ENCODE measurements at places on chromosomes 7 and 10.

- DNase-seq: no peak
These were observed 30.2 kb upstream of the PDE1C start for GRCh38 chr7:32100407-32100907.

- DNase-seq: no peak
These were observed 7.4 kb downstream of the IGF2BP3 start for GRCh38 chr7:23462846-23463245.

- no peak for DNase-seq
These were observed 11.2 kb upstream of the GSTK1 start for GRCh38 chr7:143252006-143252405.

- DNase-seq: no peak
These were observed 184.5 kb upstream of the DKK1 start for GRCh38 chr10:52129410-52130178.

DNA sequence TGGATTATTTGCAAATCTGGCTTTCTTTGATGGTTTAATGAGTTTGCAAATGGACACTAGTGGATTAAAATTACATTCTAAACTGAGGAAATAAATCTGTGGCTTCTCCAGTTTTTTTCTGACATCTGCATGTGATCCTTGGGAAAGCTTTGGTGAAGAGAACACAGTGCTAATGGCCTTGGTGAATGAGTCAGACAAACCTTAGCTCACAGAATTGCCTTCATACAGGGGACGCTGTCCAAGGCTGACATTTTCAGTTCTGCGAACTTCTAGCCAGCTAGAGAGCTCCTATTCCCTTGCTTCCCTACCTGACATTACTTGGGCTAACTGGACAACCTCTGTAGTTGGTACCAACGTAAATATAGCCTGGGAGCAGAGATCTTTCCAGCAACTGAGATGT lies 21.2 kb downstream of the BMPER start:
- DNase-seq: no peak

- DNase-seq: no peak
These were observed 29.9 kb downstream of the PPP1R3C start for GRCh38 chr10:91602868-91603568.

DNA sequence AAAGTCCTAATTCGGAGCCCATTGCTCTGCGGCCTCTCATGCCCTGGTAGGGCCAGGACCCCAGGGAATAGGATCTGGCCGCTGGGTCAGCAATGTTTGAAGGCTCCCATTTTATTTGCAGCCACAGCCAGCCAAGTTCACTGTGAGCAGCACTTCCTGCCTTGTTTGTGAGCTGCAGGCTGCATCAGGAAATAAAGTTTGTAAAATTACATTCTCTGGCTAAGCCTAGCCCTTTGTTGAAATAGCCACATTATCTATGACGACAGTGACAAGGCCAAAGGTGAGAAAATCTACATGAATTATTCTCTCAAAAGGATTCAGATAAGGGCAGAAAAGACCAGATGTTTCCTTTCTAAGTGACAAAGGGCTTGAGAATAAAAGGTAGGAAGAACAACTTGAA lies 23.7 kb upstream of the ITGB1 start:
- no peak for DNase-seq

DNA sequence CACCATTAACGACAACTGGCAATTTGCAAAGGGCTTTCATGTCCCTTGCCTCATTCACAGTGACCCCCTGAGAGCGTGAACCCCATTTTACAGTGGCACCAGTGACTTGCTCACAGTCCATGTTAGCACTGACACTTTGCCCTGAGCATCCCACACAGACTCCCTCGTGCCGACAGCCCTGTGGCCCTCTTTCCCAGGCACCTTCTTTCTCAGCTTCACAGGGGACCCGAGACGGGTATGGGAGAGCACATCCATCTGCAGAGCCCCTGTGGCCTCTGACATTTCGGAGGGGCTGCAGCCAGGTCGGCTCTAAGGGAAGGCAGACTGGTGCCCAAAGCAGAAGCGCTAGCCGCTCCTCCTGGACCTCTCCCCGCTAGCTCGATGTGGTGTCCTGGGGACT lies 10.8 kb downstream of the LOXL4 start:
- DNase-seq: no peak

DNA sequence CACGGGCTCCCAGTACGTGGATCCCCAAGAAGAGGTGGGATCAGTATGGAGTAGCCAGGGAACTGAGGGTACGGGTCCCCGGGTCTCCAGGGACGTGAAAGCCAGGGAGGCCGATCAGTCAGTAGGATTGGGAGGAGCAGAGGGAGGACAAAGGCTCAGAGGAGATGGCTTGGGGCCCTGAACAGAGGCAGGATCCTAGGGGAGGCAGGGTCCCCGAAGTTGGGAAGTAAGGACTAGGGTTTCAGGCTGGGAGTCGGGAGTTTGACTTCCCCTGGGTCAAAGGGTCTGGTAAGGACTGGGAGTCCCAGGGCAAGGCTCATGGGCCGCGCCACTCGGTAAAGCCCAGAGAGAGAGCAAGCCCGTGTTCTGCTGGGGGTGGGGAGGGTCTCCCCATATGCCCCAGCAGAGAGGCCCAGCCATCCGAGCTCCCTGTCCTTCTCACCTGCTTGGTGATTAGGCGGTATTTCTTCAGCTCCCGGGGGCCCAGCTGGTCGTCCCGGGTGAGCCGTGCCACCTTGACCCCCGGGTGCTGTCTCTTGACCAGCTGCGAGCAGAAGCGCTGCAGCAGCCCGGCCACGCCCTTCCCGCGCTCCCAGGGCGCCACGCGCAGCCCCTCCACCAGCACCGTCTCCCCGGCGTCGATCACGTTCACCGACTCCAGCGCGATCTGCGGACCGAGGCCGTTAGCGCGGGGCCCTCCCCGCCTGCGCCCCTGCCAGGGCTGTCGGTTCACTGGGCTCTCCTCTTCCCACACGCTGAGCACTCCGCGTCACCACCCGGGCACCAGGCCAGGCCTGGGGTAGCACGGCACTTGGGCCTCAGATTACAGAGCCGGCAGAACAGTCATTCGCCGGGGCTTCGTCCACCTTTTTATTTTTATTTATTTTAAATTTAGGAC lies 7.0 kb downstream of the NAT16 start:
- DNase-seq: no peak

Data from stimulated activated CD4-positive, alpha-beta T cell treated with anti-CD3 and anti-CD28 coated beads, Interleukin-1b, Interleukin-23, amount 100 ng/mL, for 1 hour (primary cell).